ENCODE measurements at places on chromosomes 7 and 10.
A peak's percentile ranks its signal among the peaks of the same experiment; 100 is the strongest.

- DNase-seq = no peak
Measured at GRCh38 chr10:80536361-80536835, 1.3 kb upstream of the SH2D4B start.

GRCh38 chr7:31312889-31313288 lies 27.6 kb downstream of the NEUROD6 start:
- DNase-seq = no peak

GRCh38 chr10:108411206-108411605 lies 1246.7 kb upstream of the SORCS1 start:
- no peak for DNase-seq

GRCh38 chr7:135337506-135337905 lies 103.9 kb downstream of the STRA8 start:
- DNase-seq = no peak

GRCh38 chr10:101858723-101859500 lies 15.3 kb upstream of the KCNIP2 start:
- DNase-seq = no peak

DNA sequence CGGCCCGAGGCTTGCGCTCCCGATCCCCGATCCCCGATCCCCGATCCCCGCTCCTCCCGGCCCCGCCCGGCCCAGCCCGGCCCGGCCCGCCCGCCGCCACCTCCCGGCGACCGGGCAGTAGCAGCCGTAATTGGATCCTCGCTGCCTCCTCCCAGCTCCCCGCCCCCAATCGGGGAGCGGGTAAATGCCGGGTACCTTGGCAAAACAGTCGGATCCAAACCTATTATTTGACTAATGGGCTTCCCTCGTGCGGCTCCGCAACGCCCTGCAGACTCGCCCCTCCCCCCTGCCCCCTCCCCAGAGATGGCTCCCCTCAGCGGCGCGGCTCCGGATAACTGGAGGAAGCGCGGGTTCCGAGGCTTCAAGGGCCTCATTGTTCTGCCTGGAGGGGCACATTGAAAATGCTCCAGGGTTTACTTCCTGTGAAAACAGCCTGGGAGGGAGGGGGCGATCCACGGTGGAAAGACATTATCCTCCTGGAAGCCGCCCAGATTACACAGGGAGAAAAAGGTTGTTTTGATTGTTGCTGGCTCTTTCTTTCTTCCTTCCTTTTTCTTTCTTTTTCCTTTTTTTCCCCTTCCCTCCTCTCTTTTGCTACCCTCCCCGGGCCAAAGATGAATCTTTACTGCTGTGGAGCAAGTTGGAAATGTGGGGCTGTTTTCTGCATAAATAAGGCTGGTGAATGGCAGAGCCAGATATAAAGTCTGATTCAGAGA lies 94.7 kb upstream of the ZMIZ1 start:
- DNase-seq = peak; percentile 53

- no peak for DNase-seq
Measured at GRCh38 chr10:72140850-72141249, 52.5 kb upstream of the SPOCK2 start.

DNA sequence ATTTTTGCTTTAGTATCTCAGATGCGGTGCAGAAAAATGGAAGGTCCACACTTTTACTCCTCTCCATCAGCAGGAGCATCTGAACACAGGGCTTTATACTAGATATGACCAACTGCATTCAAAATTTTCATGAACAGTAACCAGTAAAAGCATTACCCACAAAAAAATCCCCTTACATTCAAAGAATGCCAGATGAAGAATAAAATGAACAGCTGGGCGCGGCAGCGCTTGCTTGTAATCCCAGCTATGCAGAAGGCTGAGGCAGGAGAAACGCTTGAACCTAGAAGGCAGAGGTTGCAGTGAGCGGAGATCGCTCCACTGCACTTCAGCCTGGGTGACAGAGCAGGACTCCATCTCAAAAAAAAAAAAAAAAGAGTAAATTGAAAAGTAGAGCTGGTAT lies 3.1 kb downstream of the SAR1A start:
- no peak for DNase-seq

- no peak for DNase-seq
Measured at GRCh38 chr10:114938856-114939193, 830 bp downstream of the TRUB1 start.

GRCh38 chr10:86403183-86403797 lies 36.7 kb upstream of the GRID1 start:
- no peak for DNase-seq

DNA sequence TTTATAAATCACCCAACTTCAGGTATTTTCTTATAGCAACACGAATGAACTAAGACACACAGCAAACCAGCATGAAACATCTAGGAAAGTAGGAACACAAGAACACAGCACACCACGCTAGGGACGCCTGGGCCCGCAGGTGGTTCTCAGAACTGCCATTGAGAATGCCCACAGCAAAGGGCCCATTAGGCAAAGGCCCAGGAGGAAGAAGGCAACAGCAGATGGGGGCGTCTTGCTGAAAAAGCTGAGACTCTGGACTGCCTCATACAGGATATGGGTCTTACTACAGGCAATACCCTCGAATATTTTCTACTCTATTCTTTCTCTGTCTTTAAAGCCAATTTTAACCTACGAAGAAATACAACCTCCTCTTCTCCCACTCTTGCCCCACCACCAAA lies 77.3 kb downstream of the PARD3 start:
- DNase-seq = no peak

Data from CD4-positive, alpha-beta T cell (primary cell).